ENCODE measurements at places on chromosomes 12 and 14.

- DNase-seq = no peak
These were observed 84.5 kb upstream of the POC1B start for GRCh38 chr12:89610366-89610765.

DNA sequence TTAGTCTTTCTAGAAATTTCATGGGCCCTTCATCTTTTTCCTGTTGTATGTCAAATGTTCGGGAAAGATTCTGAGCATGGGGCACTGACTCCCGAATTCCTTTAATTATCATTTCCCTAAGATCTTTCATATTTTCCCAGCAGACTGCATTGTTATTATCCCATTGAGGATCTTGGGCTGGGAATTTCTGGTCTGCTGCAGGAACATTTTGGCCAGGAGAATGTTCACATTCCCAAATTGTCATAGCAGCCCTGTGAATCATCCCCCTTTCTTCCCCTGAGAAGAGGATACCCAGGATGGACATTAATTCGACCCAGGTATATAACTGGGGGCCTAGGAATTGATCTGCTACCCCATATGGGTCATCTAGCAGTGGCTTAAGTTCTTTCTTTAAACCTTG, 112.5 kb downstream of the RIN3 start:
- no peak for DNase-seq

DNA sequence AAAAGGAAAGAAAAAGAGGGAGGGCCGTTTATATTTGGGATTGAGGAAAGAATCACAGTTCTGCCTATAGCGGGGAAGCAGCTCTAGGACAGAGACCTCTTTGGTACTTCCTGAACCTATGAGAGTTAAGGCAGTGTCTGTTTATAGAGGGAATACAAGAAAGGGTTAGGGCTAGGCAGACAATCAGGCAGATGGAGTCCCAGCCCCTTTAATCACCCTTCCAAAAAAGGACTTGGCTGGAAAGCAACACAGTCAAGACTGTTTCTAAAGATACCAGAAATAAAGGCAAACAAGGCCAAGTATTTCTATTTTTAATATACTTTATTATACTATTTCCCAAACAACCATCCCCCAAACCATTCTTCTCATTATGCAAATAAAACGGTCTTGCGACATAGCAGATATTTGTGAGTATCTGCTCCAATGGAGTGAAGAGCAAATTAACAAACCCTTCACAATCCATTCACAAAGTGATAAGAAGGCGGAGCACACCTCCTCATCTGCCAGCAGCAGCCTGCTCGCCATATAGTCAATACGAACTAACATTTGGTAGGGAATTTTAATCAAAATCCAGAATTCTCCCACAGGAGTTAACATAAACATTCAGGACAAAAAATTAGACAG, 697 bp upstream of the GRIP1 start:
- no peak for DNase-seq

DNA sequence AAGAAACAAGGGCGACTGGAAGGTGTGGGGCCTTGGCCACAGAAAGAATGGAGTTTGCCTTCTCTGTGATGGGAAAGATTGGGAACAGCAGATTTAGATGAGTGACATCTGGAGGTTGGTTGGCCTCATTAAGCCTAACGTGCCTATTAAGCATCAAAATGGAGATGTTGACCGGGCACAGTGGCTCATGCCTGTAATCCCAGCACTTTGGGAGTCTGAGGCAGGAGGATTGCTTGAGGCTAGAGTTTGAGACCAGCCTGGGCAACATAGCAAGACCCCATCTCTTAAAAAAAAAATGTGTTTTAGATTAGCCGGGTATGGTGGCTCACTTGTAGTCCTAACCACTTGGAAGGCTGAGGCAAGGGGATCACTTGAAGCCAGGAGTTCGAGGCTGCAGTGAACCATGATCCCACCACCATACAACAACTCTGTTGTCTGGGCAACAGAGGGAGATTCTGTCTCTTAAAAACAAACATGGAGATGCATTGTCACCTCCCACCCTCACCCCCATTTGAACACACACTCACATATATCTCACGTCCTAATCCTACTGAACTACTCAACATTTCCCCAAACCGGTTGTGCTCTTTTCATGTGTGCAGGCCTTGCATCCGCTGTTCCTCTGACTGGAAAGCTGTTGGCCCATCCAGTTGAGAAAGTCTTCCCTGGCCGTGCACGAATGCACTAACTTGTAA, 172.1 kb downstream of the ETV6 start:
- DNase-seq = no peak

DNA sequence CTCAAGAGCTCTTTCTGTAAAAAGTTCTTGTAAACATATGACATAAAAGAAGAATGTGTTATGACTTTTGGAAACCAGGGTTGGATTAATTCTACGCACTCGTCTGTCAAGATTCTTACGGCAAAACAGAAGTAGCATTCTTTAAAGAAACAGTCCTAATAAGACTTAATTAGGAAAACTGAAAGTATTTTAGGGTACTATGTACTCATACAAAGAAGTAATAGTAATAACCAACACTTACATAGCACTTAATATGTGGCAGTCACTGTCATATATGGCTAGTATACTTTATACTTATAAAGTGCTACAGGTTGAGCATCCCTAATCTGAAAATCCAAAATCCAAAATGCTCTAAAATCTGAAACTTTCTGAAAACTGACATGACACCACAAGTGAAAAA, 72.9 kb upstream of the ST8SIA1 start:
- no peak for DNase-seq

DNA sequence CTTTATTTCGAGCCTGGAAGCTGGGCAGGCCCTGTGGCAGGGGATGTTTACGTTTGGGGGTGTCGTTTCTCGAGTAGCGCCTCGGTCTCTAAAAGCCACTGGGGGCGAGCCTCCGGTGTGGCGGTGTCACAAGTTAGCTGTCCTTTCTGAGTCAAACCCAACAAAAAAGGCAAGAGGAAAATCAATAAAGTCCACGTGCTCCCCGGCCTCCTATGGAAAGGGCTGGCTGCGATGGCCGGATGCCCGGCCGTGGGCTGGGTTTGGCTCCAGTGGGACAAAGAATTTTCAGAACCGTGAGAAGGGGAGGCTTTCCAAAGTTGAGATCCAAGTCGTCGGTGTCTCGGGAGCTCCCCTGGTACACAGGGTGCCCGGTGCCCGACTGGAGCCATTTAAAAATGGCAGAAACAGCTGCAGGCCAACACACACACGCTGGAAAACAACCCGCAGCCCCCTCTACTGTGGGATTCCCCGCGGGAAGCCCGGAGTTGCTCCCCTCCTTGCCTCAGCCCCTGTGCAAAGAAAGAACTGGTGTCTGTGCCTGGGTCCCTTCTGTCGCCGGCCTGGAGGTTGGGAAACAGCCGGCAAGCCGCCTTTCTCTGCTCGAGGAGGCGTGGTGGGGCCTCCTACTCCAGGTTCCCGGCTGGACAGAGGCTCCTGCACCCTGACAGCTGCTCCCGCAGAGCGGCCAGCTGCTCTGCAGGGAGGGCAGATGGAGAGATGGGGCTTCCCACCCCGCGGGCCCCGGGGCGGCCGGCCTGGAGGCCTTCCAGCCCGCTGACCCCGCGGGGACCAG, 1.9 kb downstream of the BCL7A start:
- no peak for DNase-seq

DNA sequence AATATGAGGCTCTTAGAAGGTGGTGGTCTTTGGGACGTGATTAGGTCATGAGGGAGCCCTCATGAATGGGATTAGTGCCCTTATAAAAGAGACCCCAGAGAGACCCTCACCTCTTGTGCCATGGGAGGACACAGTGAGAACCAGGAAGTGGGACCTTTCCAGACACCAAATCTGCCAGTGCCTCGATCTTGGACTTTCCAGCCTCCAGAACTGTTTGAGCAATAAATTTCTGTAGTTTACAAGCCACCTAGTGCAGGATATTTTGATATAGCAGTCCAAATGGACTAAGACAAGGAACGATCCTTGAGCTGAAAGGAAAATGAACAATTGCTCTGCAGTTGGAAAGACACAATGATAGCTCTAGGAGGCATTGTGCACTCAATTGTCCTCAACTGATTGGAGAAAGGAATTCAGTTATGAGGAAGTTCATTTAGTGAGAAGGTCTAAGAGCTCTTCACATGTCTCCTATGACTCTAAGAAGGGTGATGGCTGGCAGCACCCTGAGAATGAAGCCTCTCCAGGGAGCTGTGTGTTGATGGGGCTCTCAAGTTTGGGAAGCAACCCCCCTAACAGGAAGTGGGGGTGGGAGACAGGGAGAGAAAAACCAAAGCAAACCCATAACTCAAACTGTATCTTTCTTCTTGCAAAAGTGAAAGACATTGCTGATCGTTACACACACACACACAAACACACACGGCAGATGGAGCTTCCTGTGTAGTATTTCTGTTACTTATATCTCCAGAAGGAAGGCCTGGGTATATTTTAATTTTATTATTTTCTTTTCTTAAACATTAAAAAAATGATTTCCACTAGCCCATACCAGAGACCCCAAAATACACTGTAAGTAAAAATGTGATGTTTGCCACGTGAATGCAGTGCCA, 21.0 kb downstream of the CHST11 start:
- DNase-seq = no peak

DNA sequence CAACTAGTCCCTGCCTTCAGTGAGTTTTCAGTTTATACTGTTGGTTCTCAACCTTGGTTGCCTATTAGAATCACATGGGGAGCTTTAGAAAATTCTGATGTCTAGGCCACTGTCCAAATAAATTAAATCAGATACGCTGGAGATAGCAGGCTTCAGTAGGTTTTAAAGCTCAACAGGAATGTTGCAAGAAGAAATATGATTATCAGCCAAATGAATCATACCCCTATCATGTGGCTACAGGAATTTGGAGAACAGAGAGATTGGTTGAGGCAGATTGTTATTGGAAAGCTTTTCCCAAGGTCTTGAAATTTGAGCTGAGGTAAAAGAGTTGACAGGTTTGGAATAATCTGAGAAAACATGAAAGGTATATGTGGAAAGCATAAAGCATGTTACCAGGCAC, 125.3 kb downstream of the WIF1 start:
- no peak for DNase-seq

DNA sequence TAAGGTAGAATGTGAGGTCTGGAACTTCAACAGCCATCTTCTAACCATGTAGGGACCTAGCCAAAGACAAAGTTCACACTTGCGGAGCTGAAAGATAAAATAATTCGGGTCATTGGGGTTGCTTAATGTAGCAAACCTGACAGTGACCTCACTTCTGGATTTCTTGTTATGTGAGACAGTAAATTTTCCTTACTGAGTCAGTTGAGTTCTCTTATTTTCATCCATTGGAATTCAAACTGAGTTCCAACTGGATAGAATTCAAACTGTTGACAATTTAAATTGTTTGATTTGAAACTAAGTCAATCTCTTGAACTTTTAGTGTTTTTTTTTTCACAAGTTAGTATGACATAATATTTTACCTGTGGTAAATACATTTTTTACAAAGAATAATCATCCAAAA, 406.5 kb downstream of the ADAMTS20 start:
- no peak for DNase-seq

Measured in stimulated activated CD4-positive, alpha-beta T cell treated with anti-CD3 and anti-CD28 coated beads, Interleukin-12 subunit alpha, Interleukin-12 subunit beta, amount 100 ng/mL, for 48 hours (primary cell).